ENCODE measurements at places on chromosomes 7 and 10.

DNA sequence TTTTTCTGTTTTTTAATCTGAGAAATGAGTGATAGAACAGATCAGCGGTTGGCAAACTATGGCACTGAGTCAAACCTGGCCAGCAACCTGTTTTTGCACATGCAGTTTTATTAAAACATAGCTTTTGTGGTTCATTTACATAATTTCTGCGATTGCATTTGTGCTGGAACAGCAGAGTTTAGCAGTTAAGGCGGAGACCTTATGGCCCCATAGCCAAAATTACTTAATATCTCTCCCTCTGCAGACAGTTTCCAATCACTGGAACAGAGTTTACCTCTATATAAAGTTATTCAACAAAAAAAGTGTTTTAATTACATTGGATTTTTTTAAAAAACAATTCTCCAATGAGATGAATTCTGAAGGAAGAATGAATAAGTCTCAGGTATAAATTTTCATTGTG, 212.1 kb downstream of the DGKB start:
- DNase-seq = no peak

DNA sequence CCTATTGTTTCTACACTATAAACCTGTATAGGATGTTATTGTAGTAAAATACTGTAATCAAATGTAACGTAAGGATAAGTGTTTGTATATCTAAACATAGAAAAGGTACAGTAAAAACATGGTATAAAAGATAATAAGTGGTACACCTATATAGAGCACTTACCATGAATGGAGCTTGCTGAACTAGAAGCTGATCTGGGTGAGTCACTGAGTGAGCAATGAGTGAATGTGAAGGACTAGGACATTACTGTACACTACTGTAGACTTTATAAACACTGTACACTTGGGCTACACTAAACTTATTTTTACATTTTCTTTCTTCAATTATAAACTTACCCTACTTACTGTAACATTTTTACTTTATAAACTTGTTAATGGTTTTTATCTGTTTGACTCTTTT, 732.9 kb upstream of the LRRN3 start:
- peak; percentile 82 for DNase-seq

DNA sequence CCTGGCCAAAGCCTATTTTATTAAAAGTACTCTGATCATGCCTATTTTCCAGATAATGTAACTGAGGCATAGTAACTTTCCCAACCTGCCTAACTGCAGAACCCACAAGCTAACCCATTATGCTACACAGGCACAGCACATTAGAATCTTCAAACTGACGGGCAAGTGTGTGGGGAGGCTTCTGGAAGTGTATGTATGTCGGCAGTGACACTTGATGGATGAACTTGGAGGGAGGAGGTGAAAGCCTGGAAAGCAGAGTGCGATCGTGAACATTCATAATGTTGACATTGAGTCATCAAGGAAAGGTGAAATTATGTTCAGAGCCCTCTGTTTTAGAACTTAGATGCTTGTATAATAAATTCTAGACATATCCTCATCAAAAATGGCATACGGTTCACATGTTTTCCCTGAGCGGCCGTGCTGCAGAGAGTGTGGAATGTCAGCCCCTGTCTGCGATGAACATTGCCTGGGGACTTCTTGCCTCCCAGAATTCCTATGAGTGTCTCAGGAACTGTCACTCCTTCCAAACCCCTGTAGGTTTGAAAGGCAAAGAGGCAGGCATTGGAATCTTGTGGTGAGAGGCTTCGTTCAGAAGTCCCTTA, 102.4 kb downstream of the SLIT1 start:
- DNase-seq = no peak

GRCh38 chr7:127667759-127668530, 16.0 kb downstream of the SND1 start:
- peak; percentile 51 for DNase-seq

GRCh38 chr10:85594239-85594638, 772.4 kb downstream of the GRID1 start:
- peak; percentile 38 for DNase-seq

DNA sequence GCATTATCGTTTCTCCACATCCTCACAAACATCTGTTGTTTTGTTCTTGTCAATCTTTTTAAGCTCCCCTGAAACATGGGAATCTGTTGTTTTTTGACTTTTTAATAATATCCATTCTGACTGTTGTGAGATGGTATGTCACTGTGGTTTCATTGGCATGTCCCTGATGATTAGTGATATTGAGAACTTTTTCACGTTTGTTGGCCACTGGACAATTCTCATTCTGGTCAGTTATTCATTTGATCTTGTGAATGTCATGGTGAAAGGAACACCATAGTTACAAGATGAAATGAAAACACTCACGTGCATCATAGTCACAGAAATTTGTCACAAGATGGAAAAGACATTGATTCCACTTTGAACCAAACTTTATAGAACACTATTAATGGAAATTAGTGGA, 20.5 kb upstream of the SGCE start:
- DNase-seq = no peak

DNA sequence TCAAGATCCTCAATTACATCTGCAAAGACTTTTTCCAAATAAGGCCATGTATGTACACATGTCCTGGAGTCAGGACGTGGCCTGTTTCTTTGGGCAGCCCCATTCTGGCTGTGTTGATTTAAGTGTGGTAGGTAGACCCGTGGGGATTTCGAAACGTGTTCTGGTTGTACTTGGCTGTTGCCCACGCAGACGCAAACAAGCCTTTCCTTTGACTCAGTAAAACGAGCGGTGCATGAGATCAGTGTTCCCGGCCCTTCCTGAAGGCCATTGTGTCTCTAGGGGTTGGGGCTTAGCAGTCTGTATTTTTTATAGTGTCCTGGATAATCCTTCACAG, 64.8 kb upstream of the DNAJB6 start:
- peak; percentile 99 for DNase-seq

- DNase-seq = no peak
Measured at GRCh38 chr7:130349911-130350782, 5.5 kb downstream of the CPA5 start.

DNA sequence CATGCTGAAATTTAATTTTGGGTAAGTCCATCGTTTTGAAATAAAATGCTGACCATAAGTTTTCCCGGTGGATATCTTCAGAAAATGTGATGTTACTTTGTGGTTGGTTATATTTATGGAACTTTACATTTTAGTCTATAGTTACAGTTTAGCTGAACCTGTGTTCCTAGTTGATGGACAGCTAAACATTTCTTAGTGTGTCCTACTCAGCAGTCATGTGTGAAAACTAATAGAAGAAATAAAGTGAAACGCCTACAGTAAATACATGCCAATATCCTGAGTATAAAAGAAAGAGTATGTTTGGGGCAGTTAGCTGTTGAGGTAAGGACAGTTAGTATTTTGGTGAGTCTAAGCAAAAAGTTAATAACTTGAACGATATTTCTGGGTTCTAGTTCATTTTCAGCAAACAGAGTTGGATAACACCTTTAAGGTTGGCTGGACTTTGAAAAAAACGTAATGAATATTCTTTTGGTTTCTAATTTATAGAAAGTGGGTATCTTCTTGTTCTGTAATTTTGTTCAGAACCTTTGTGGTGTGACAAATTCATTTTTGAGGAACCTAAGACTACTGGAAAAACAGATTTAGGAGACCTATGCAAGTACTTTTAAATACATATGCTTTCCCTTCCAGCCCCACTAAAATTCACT, 28.7 kb downstream of the LCOR start:
- no peak for DNase-seq

DNA sequence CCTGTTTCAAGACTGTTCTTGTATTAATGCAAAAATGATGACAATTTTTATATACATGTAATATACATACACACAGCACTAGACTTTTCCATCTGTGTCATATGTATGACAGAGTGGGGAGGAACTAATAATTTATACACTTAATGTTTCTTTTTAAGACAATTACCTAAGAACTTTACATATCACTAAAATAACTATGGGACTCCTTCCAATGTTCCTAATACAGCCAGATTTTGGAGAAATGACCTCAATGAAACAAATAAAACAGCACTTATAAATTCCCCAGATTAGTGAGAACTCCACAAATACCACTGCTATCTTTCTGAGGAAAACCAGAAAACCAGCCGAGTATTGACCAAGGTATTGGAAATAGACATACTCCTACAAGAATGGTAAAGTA, 199.4 kb downstream of the ELMO1 start:
- DNase-seq = no peak

DNA sequence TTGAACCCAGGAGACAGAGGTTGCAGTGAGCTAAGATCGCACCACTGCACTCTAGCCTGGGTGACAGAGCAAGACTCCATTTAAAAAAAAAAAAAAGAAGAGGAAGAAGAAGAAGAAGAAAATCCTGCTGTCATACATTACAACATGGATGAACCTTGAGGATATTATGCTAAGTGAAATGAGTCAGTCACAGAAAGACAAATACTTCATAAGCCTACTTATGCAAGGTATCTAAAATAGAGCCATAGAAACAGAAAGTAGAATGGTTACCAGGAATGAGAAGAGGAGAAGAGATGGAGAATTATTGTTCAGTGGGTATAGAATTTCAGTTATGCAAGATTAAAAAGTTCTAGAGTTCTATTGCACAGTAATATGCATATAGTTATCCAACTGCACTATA, 466.5 kb downstream of the PLXNA4 start:
- peak; percentile 63 for DNase-seq

GRCh38 chr10:70956029-70956759, 67.8 kb upstream of the PCBD1 start:
- DNase-seq = no peak

DNA sequence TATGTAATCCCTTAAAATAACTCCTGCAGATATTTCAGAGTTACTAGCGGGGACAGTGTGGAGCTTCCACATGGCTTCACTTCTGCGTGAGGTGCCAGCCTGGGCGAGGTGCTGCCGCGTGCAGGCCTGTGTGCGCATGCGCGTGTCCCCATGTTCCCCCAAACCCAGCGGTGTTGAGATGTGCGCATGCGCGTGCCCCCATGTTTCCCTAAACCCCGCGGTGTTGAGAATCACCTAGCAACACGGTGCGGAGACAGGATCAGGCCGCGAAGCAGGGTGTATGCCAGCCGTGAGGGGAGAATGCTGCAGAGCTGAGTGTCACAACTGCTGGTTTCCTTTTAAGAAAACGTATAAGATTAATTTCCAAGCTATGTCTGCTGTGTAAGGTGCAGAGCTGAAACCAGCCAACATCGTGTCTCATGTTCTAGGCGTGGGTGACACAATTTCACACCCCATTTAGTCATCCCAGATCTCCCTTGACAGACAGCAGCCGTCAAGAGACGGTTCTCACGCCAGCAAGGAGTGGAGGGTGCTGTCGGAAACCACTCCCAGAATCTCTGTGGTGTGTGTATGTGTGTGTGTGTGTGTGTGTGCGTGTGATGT, 71.9 kb upstream of the ADARB2 start:
- no peak for DNase-seq

GRCh38 chr10:28601012-28601411, 68.1 kb downstream of the WAC start:
- no peak for DNase-seq

DNA sequence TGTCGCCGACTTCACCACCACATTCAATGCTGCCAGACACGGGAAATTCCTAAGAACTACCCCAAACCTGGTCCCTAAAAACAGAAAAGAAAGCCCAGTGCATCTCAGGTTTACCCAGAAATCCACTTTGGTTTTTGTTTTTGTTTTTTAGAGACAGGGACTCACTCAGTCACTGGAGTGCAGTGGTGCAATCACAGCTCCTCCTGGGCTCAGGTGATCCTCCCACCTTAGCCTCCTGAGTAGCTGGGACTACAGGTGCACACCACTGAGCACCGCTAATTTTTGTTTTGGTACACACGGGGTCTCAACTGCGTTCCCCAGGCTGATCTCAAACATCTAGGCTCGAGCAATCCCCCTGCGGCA, 22.8 kb downstream of the MAD1L1 start:
- no peak for DNase-seq

DNA sequence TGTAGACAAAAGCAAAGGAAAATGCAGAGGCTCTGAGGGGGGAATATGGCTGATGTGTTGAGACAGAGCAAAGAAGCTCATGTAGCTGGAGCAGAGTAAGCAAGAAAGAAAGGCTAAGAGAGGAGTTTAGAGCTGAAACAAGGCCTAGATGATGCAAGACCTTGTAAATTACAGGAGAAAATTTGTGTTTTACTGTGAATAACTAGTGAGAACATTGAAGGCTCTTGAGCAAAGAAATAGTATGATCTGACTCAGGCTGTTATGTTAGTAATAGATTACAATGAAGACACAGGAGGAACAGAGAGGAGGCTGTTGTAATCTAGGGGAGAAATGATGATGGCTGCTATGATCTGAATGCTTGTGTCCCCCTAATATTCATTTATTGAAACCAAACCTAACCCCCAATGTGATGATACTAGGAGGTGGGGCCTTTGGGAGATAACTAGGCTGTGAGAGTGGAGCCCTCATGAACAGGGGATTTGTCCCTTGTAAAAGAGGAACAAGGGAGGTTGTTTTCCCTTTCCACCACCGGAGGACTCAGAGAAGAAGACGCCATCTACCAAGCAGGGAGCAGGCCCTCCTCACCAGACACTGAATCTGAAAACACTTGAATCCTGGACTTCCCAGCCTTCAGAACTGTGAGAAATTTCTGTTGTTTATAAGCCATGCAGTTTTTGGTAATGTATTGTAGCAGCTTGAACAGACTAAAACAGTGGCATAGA, 394.9 kb downstream of the HTR7 start:
- DNase-seq = no peak

GRCh38 chr10:113929522-113929921, 75.1 kb downstream of the NHLRC2 start:
- DNase-seq = no peak

GRCh38 chr10:75999001-75999400, 567.6 kb downstream of the LRMDA start:
- no peak for DNase-seq

- DNase-seq = no peak
Measured at GRCh38 chr10:116395223-116395985, 32.2 kb upstream of the PNLIPRP3 start.

DNA sequence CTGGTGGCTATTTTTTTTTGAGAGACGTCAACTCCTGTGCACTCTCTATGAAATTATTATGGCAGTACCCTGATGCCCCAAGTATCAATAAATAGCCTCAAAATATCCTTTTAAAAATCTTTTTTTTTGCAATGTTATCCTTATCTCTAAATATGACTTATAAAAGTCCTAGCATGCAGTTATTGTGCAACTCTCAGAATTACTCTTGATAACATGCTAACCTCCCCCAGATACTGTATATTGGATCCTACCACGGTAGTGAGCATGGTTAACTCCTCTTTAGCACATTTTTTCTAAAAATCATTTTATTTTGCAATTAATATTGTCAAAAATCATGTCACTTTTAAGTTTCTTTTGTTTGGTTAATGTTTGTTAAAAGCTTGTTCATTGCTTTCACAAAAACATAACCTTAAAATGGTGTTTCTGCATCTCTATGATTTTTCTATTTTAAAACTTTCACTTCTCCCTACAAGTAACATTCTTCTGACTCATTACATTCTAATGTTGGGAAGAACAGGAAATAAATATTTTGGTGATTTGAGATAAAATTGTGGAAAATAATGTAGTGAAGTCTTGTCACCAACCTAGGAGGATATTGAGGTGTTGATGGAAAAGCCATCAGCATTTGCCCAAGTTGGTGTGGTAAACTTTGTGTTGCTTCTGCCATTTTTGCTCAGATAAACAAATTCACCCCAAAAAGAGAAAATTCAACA, 42.1 kb upstream of the ADRA2A start:
- no peak for DNase-seq

Measured in bronchial epithelial cell (primary cell).